ENCODE measurements at places on chromosomes 5 and 9.

DNA sequence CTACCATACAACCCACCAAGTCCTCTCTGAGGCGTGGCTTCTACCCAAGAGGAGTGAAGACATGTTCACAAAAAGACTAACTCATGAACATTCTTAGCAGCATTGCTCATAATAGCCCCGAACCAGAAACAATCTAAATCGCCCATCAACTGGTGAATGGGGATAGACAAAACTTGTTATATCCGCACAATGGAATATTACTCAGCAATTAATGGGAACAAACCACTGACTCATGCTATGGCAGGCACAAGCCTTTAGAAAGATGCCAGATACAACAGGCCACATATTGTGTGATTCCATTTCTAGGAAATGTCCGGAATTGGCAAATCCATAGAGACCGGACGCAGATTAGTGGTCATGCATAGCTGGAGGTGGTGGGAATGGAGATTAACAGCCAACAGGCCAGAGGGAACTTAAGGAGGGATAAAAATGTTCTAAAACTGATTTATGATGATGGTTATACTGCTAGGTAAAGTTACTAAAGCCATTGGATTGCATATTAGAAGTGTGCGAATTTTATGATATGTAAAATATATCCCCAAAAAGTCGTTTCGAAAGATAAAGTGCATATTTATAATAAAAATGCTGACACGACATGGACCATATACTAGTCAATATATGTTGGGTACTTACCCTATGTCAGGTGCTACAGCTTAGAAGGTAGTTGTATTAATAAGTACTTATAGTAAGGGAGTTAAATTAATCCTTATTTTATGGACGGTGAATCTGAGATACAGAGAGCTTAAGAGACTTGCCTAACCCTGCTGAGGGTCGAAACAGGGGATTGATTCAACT lies 55.4 kb downstream of the LHX2 start:
- DNase-seq, result no peak

GRCh38 chr5:122701640-122702523 lies 73.0 kb upstream of the SNX2 start:
- no peak for DNase-seq

DNA sequence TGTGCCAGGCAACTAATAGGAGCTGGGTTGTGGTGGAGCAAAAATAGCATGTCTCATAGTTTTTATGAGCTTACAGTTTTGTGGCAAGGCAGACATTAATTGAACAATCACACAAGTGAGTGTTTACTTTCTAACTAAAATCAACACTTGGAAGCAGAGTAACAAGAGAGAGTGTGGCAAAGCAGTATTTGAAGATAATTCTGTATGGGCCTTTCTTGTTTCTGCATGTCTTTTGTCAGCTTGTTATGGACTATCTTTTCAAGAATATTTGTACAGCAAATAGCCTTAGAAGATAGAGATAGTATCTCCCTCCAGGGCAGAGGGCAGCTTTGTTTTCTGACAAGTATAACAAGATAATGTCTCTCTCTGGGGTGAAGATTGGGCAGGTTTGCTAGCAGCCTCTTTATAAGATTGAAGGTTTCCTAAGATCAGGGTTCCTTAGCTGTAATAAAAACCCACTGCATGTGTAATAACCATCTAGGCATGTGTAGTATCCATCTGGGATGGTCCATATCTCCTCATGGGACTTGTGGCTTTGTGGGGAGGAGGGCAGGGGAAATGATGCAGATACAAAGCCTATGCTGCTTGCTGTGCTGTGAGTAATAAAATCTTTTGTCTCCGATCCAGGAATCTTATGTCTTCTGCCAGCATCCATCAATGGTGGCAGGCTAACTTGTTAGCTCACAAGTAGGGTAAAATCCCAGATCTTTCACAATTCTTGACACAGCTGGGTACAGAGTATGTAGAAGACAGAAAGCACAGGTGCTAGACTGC lies 479.9 kb downstream of the KDM4C start:
- no peak for DNase-seq

DNA sequence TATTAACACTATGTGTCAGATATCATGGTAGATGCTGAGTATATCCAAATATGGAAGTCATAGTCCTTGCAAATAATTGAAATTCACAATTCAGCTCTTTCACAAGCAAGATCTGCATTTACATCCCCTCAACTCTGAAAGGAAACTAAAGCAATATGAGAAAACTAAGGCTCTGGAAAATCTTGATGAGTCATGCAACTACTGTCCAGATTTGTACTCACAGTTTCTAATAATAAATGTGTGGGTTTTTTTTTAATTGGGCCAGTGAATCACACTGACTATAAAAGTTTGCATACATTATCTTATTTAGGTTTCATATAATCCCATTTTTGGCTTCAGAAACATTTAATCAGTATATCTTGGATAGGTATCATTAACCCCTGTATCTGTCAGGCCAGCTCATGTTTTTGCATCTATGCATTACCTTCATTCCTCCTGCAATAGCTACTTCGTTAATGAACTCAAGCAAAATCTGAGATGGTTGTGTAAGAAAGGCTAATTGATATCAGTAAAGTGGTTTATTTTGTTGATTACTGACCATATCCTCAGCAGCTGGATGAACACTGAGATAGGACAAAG lies 58.7 kb upstream of the PRR16 start:
- no peak for DNase-seq

- DNase-seq, result no peak
Observed at GRCh38 chr9:136697146-136697820, 10.0 kb upstream of the AGPAT2 start.

DNA sequence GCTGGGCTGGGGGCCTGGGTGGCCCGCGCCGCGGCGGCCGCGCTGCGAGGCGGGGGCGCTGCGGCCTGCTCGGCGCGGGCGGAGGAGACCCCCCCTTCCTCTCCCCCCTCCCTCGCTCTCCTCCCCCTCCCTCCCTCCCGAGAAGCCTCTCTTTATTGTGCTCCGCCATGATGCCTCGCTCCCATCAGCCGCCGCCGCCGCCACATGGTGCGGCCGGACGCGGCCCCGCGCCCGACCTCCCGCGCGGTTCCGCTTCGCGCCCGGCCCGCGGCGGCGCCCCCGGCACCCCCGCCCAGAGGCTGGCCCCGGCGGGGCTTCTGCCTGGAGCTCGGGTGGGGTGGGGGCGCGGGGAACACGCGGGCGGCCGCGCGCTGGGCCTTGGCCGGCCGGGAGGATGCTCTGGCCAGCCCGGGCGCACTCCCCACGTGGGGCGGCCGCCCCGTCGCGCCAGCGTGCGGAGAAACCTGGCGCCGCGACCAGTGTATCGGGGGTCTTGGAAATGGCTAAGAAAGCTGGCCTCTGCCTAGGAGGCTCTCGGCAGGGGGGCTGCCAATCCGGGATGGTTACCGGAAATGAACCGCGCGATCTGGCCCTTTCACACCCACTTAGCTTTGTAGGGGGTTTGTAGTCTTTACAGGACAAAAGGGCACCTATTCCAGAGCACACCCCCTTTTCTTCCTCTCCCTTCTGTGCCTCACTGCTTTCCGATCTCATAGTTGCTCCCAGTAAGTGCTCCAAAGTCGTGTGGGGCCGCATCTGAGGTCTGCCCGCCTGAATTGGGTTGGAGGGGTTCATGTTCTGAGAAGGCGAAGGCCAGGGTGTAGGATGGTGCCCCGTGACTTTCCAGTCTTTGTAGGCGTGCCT lies 1.0 kb downstream of the SET start:
- no peak for DNase-seq

- DNase-seq, result no peak
Observed at GRCh38 chr5:76384189-76384588, 18.9 kb upstream of the IQGAP2 start.

- no peak for DNase-seq
Observed at GRCh38 chr9:100084128-100084453, 14.7 kb downstream of the ERP44 start.

- no peak for DNase-seq
Observed at GRCh38 chr9:36632892-36633291, 60.2 kb downstream of the MELK start.

Data from NCI-H1417 treated with DMSO at 0.1 percent for 48 hours (cell line).